CD4-positive, alpha-beta memory T cell (primary cell): ENCODE measurements at places on chromosomes 12 and 14. TPM values are rescaled to one million over a fixed set of nuclear protein-coding genes. Genes with fewer than 3 reads are reported as not detected.

The KLRF1 gene
- polyA plus RNA-seq: 0.30 TPM

The LALBA gene
- not detected for polyA plus RNA-seq

- no peak for DNase-seq
Observed at GRCh38 chr14:57938533-57938932, 72.6 kb upstream of the SLC35F4 start.

GRCh38 chr12:101216810-101217209 lies 6.8 kb upstream of the SLC5A8 start:
- DNase-seq: no peak
